ENCODE measurements at places on chromosomes 5 and 9. TPM values are rescaled to one million over a fixed set of nuclear protein-coding genes. Genes with fewer than 3 reads are reported as not detected.
A peak's percentile ranks its signal among the peaks of the same experiment; 100 is the strongest.

UNC13B gene
- total RNA-seq: 4.6 TPM

KIF4B gene
- total RNA-seq: 0.05 TPM

PCDHA8 gene
- total RNA-seq: not detected

PAM gene
- 43.7 TPM for total RNA-seq

OTP gene
- not detected for total RNA-seq

ZDHHC11 gene
- total RNA-seq: 7.9 TPM

SNCAIP gene
- not detected for total RNA-seq

DNA sequence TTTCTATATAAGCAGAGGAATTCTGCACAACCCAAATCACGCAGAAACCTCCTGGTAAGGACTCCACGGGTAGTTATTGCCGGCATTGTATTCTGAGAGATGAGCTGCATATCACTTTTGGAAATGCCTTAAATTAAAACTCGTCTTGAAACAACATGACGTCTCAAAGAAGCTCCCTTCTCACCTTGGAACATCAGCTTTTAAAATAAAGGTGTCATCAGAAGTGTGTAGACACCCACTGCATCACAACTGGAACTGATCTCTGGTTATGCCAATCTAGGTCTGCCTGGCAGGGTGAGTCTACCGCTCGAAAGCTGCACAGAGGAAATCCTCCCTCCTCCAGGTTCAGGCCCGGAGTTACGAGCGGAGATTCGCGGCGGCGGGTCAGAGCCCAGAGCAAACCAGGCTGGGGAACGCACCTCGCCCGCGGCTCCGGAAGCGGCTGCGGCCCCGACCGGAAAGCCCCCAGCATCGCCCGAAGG is 974 bp upstream of the SLC12A2 start:
- peak overlapping the region; percentile 93 for H3K27ac ChIP-seq
- H3K27me3 ChIP-seq: no peaks in the 10 kb centered on the region
- peak overlapping the region; percentile 87 for H3K4me3 ChIP-seq
- H3K4me1 ChIP-seq: peaks cover 52% of the 10 kb centered on the region
- no peak for DNase-seq
- H3K36me3 ChIP-seq: peaks cover 3% of the 10 kb centered on the region

- no peak for DNase-seq
- H3K4me3 ChIP-seq: no peak overlapping the region
- H3K36me3 ChIP-seq: no peaks in the 10 kb centered on the region
- no peaks in the 10 kb centered on the region for H3K4me1 ChIP-seq
- H3K27me3 ChIP-seq: no peaks in the 10 kb centered on the region
- H3K27ac ChIP-seq: no peak overlapping the region
These were observed 124.7 kb downstream of the TLE1 start for GRCh38 chr9:81564632-81565031.

GRCh38 chr9:80143899-80144298 is 572.1 kb downstream of the TLE4 start:
- no peaks in the 10 kb centered on the region for H3K36me3 ChIP-seq
- H3K27me3 ChIP-seq: no peaks in the 10 kb centered on the region
- H3K4me3 ChIP-seq: no peak overlapping the region
- DNase-seq: no peak
- H3K27ac ChIP-seq: no peak overlapping the region
- no peaks in the 10 kb centered on the region for H3K4me1 ChIP-seq

DNA sequence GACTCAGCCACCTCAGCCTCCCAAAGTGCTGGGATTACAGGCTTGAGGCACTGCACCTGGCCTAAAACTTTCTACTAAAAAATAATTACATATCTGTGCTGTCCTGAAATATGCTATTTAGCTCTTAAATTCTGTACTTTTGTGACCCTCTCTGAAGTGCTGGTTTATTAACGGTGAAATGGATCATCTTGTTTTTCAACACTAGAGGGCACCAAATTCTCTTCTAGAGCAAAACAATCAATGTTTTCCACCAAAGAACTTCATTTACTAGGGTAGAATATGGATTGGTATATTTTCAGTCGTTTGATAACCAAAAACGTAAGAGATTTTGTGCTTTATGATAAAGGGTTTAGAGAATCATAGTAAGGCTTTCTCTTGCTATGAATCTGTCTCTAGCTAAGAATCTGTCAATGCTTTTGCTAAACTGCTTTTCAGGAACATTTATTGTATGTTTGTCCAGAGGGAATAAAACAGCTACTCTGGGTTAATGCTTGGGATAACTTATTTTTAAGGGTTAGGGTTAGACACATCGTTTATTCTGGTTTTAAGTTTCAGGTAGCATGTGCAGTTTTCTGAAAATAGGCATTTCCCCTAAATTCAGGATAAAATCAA is 63.6 kb downstream of the RNF180 start:
- no peak for DNase-seq
- H3K27ac ChIP-seq: no peak overlapping the region
- H3K4me1 ChIP-seq: no peaks in the 10 kb centered on the region
- H3K36me3 ChIP-seq: no peaks in the 10 kb centered on the region
- H3K4me3 ChIP-seq: no peak overlapping the region
- no peaks in the 10 kb centered on the region for H3K27me3 ChIP-seq

DNA sequence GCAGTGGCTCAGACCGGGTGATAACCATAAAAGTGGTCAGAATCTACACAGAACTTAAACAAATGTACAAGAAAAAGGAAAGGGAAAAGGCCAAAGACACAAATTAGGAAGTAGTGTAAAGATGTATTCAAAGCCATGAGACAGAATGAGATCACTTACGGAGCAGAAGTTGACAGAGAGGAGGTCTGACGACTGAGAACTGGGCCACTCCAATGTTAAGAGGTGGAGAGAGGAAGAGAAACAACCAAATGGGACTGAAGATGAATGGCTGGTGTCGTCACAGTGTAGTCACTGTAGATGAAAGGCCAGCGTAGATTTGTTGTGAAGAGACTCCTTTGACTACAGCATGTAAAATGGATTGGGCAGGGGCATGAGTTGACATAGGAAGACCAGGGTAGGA is 114.4 kb downstream of the DROSHA start:
- no peak overlapping the region for H3K27ac ChIP-seq
- DNase-seq: no peak
- no peaks in the 10 kb centered on the region for H3K27me3 ChIP-seq
- H3K4me1 ChIP-seq: peaks cover 14% of the 10 kb centered on the region
- no peak overlapping the region for H3K4me3 ChIP-seq
- H3K36me3 ChIP-seq: peaks cover 29% of the 10 kb centered on the region

- peaks cover 17% of the 10 kb centered on the region for H3K27me3 ChIP-seq
- H3K36me3 ChIP-seq: peaks cover 13% of the 10 kb centered on the region
- peaks cover 32% of the 10 kb centered on the region for H3K4me1 ChIP-seq
- H3K4me3 ChIP-seq: peak overlapping the region; percentile 98
These were observed 1.3 kb upstream of the MTAP start for GRCh38 chr9:21800931-21801682.

DNA sequence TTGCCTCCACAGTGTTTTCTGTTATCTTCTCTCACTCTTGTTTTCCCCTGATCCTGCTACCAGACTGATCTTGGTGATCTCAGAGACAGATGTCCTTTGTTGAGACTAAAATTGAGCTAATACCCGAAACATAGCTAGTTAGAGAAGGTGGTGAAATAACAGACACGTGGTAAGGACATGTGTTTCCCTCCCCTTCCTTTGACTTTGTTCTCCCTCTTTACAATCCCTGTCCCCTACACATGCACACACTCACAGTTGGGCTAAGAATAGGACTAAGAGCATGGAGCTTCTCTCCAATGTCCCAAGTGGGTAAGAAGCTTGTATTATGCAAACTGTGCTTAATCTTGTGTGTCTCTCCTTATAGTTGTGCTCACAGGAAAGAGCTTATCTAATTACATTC is 1603.0 kb upstream of the C9orf72 start:
- DNase-seq: no peak
- H3K4me1 ChIP-seq: no peaks in the 10 kb centered on the region
- no peaks in the 10 kb centered on the region for H3K27me3 ChIP-seq
- no peak overlapping the region for H3K4me3 ChIP-seq

- H3K27me3 ChIP-seq: peaks cover 30% of the 10 kb centered on the region
- H3K4me3 ChIP-seq: peak overlapping the region; percentile 77
- peaks cover 32% of the 10 kb centered on the region for H3K4me1 ChIP-seq
- no peaks in the 10 kb centered on the region for H3K36me3 ChIP-seq
- H3K27ac ChIP-seq: no peak overlapping the region
These were observed 1.7 kb downstream of the FST start for GRCh38 chr5:53481887-53482716.

- H3K27ac ChIP-seq: no peak overlapping the region
- no peak overlapping the region for H3K4me3 ChIP-seq
- H3K36me3 ChIP-seq: peaks cover 2% of the 10 kb centered on the region
- DNase-seq: no peak
- peaks cover 8% of the 10 kb centered on the region for H3K4me1 ChIP-seq
These were observed 41.9 kb upstream of the MACIR start for GRCh38 chr5:103216697-103217096.

DNA sequence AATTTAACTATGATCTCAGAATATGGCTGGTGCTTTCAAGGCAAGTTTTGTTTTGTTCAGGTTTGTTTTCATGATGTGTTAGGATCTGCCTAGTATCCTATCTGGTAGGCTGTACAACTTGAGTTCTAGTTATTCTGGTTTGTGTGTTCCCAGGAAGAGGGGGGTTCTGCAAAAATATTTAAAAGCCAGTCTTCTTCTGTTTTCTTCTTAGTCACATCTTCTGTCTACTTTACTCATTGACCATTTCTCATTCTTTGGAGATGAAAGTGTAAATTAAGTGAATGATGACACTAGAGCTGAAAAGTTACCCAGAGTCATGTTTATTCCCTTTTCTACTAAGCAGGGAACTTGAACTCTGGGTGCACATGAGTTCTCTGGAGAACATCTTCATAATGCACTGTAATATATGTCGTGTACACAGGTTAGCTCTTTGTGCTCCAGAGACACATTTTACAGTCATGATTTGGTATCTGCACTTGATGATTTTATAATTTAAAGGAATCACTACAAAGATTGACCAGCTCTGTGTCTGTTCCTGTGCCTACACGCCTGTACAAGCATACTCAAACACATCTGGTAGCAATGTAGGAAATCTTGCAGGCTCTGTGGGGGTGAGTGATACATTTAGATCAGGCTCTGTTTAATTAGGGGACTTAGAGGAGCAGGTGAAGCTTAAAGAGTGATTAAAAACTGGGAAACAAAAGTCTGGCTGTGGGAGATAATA is 5.0 kb downstream of the SMAD5 start:
- H3K27me3 ChIP-seq: peaks cover 15% of the 10 kb centered on the region
- H3K36me3 ChIP-seq: no peaks in the 10 kb centered on the region
- no peak overlapping the region for H3K27ac ChIP-seq
- H3K4me1 ChIP-seq: peaks cover 36% of the 10 kb centered on the region

GRCh38 chr5:131758520-131758900 is 38.3 kb downstream of the FNIP1 start:
- no peak for DNase-seq
- H3K27me3 ChIP-seq: no peaks in the 10 kb centered on the region
- H3K27ac ChIP-seq: no peak overlapping the region
- peaks cover 27% of the 10 kb centered on the region for H3K4me1 ChIP-seq
- H3K36me3 ChIP-seq: no peaks in the 10 kb centered on the region

GRCh38 chr9:137082925-137083290 is 3.9 kb upstream of the MAN1B1 start:
- peaks cover 24% of the 10 kb centered on the region for H3K4me1 ChIP-seq
- DNase-seq: no peak
- no peaks in the 10 kb centered on the region for H3K27me3 ChIP-seq
- H3K4me3 ChIP-seq: no peak overlapping the region
- H3K36me3 ChIP-seq: no peaks in the 10 kb centered on the region

DNA sequence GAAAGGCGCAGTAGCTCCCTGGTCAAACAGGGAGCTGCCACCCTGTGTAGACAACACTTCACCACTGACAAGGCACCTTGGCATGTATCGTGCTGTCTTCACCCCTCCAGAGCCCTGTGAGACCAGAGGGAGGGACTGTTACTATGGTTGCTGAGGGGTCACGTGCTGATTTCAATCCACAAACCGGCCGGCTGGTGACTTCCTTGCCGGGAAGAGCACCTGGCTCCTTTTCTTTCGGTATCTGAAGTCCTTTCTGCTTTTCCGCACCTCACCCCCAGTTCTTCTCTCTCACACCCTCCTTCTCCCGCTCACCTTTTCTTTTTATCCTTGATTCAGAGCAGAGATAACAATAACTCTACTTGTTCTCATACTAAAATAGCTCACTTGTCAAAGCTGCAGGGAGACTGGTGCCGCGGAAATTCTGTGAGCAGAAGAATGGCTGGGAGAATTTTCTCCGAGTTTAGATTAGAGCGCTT is 327.2 kb downstream of the ZSWIM6 start:
- H3K4me3 ChIP-seq: no peak overlapping the region
- H3K27ac ChIP-seq: no peak overlapping the region
- no peaks in the 10 kb centered on the region for H3K36me3 ChIP-seq
- peaks cover 2% of the 10 kb centered on the region for H3K4me1 ChIP-seq

All from activated CD4-positive, alpha-beta memory T cell treated with anti-CD3 and anti-CD28 coated beads for 36 hours (primary cell).